ENCODE measurements at places on chromosomes 5 and 9.

DNA sequence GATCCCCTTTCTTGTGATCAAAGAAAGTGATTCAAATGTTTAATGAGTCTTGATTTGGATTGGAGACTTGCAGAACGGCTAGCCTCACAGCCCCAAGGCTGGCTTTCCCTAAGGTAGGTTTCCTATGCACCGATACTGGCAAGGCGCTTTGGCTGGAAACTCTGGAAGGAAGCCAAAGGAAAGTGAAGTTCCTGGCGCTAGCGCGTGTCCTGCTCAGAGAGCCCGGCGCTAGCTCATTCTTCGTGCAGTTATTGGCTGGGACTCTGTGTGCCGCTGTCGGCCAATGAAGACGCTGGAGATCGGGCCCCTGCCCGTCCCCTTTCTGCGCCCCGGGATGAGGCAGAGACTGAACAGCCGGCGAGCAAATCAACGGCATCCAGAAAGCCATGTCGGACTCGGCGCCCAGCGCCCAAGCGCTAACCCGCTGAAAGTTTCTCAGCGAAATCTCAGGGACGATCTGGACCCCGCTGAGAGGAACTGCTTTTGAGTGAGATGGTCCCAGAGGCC lies at the start of gene PCDHGC3:
TSS of gene PCDHGC3 (plus strand) at position 342 of the 507 bp plus-strand sequence. CDS start at position 493, 151 bp downstream.
- DNase-seq: peak; percentile 57

GRCh38 chr9:18459962-18460584 lies 13.9 kb upstream of the ADAMTSL1 start:
- DNase-seq: no peak

- DNase-seq: no peak
Measured at GRCh38 chr5:134026521-134027287, 21.9 kb upstream of the VDAC1 start.

- DNase-seq: no peak
Measured at GRCh38 chr5:17720071-17720470, 85.8 kb downstream of the TAF11L14 start.

DNA sequence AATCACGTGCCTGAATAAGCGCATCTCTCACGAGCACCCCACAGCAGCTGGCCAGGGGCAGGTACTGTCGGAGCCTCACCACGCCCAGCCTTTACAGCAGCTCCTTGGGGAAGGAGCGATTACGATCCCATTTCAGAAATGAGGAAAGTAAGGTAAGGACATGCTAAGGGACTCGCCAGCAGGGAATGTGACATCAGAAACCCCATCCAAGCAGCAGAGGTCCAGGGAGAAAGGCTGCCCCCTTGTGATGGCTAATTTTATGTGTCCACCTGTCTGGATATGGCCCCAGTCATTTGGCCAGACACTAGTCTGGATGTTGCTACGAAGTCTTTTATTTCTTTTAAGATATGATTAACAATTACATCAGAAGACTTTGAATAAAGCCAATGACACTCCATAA lies 77.3 kb downstream of the UBE2QL1 start:
- no peak for DNase-seq

- no peak for DNase-seq
Measured at GRCh38 chr5:29252390-29252789, 1941.1 kb upstream of the CDH6 start.

DNA sequence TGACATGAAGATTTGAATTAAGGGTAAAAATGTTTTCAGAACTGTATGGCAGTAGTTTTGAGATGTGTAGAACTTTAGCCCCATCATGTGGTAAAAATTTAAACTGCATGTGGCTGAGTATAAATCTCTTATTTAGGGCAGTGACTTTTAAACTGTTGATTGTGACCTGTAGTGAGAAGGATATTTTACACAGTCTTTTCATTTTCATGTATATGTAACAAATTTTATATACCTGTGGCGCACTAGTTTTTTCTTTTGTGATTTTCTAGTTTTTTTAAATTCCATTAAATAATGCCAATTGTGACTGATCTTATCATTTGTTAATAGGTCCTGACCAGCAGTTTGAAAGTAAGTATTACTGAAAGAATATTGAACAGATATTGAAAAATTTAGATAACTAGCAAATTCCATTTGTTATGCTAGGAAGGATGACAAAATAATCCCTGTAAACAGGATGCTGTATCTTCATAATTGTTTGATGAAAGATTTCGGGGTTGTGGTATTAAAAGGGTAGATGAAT lies 47.2 kb downstream of the GPBP1 start:
- DNase-seq: peak; percentile 7

DNA sequence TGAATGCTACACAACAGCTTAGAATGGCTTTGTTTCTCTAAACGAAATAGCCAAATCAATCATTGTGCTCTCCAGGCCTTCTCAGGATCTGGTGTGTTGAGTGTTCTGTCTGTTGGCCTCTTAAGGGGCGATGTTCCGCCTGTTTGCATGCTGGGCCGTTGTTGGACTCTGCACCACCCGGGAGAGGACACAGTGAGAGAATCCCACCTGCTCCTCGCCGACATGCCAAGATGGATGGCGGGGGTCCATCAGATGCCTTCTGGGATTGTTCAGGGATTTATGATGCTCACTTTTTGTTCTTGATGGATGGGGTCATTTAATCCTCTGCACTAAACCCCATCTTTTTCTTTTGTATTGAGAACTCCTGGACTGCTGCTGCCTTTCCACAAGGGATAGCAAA lies 159.9 kb downstream of the NTRK2 start:
- DNase-seq: no peak

GRCh38 chr5:143340891-143341685 lies 62.4 kb downstream of the NR3C1 start:
- DNase-seq: no peak

- no peak for DNase-seq
Measured at GRCh38 chr5:14745753-14746152, 81.2 kb downstream of the OTULIN start.

- DNase-seq: no peak
Measured at GRCh38 chr5:160287378-160288051, 24.8 kb downstream of the CCNJL start.

GRCh38 chr5:83095957-83096539 lies 18.7 kb downstream of the XRCC4 start:
- DNase-seq: no peak

DNA sequence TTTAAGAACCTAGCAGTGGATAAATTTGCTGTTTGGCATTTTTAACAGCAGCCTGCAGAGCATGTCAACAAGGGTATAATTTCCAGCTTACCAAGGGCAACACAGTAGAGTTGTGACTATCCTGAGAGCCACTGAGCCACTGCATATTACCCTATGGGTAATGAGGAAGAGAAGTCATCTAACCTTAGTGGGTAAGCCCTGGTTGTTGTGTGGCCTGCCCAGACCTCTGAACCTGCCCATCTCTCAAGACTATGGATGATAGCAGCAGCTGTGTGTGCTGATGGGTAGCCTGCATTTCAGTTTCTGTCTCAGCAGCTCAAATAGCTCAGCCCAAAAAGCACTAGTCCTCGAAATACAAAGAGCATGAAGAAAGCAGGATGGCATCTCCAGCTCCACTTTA lies 56.1 kb upstream of the PIP5K1B start:
- no peak for DNase-seq

GRCh38 chr9:130470950-130471349 lies 26.2 kb downstream of the ASS1 start:
- DNase-seq: no peak

- no peak for DNase-seq
Measured at GRCh38 chr5:61023131-61023530, 78.1 kb downstream of the NDUFAF2 start.

- no peak for DNase-seq
Measured at GRCh38 chr9:8686516-8686915, 886.9 kb upstream of the DMAC1 start.

DNA sequence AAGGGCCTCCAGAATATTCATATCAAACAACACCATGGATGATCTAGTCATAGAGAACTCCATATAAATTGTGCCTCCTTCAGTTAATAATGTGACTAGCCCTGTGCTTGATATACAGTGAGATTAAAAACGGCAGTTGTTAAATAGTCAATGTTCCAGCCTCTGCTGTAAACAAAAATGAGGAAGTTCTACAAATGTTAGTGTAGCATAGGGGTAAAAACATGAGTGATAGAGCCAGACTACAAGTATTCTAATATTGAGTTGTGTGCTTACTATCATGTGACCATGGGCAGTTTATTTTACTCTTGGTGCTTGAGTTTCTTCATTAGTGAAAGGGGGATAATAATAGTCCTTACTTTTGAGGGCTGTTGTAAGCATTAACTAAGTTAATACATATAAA lies 43.3 kb upstream of the SLCO6A1 start:
- no peak for DNase-seq

DNA sequence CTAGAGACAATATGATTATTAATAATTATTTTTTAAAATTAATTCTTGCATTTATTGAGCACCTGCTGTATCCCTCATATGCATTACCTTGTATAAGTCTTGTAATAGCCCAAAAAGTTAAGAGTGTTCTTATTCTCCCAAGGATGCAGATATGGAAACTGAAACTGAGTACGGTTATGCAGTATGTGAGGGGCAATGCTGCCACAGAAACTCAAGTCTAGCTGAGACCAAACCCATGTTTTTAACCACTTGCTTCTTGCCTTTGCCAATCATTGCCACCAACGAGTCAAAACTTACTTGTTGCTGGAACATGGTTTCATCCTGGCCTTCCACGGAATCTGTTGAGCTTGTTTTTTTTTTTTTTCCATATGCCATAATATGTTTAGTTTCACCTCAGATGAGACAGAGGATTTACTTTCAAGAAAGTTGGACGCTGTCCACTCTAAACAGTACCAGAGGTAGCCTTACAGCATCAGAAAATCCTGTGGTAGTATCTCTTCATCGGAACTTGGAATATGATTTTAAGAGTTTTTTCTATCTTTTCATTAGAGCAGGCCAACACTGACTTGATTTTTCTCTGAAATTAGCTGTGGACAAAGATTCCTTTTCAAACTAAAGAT lies 27.9 kb downstream of the DOCK8 start:
- DNase-seq: no peak

DNA sequence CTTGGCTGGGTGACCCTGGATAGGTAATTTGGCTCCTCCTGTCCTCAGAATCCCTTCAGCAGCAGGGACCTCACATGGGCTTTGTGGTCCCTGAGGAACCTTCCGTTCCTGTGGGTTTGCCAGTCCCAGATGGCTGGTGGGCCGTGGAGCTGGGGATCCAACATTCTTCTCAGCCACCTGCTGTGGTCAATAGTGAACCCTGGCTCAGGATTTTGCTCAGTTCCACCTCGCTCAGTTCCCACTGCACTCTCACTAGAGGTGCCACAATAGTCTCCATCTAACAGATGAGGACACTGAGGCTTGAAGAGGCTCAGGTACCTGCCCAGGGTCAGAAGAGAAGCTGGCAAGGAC lies 17.1 kb upstream of the SPOUT1 start:
- no peak for DNase-seq

- no peak for DNase-seq
Measured at GRCh38 chr5:178992291-178992895, 2.7 kb downstream of the GRM6 start.

GRCh38 chr5:34571677-34572041 lies 84.5 kb upstream of the RAI14 start:
- DNase-seq: no peak

- DNase-seq: no peak
Measured at GRCh38 chr5:150143350-150144245, 12.0 kb downstream of the PDGFRB start.

- no peak for DNase-seq
Measured at GRCh38 chr5:110021251-110021650, 331.5 kb downstream of the MAN2A1 start.

- DNase-seq: no peak
Measured at GRCh38 chr5:151491062-151491461, 43.7 kb downstream of the SLC36A1 start.

GRCh38 chr9:112831969-112832368 lies 58.7 kb downstream of the SLC46A2 start:
- no peak for DNase-seq

DNA sequence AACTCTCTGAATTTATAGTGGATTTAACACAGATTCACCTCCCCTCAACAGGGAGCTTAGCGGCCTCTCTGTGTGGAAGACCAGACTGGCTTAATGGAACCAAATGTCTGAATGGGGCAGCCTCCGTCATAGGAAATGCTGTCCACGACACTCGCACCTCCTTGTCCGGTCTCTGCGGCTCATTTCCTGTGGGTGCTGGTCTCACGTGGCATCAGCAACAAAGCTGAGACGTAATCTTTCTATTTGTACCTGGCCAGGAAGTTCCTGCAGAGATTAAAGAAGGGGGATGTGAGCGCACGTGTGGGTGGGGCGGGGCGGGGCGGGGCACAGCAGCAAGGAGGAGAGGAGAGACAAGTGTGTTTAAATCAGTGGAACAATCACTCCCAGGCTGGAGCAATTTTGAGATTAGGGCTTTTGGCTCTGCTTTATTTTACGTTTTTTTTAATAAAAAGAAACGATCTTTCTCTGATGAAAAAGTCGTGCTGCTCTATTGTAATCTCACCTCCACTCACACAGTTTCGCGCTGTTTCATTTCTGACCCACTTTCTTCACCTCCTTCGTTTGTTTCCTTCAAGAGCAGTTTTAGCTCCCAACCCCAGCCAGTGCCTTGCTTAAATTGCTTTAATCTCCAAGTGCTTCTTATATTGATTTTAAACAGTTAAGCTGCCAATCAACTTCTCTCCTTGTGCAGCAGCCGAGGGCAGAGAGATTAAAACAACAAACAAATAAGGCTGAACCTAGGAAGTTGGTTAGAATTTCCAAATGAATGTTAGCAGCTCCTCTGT lies 132.2 kb upstream of the ASTN2 start:
- no peak for DNase-seq

GRCh38 chr5:107539726-107540330 lies 130.9 kb downstream of the EFNA5 start:
- DNase-seq: no peak

DNA sequence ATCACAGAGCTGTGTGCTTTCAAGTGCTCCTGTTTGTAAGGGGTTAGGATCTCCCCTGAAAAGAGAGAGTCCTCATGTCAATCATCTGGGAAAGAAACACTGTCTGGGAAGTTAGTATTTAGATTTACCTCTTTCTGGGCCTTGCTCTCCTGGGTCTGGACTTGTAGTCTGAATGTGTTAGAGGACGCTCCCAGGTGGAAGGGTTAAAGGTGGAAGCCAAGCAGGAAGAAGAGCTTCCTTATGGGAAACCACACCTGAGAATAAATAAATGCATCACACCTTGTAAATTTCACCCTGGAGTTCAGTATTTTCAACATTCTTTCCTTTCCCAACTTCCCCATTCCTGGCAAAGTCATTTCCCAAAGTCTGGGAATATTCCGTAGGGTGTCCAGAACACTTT lies 1.3 kb downstream of the PLGRKT start:
- no peak for DNase-seq

- no peak for DNase-seq
Measured at GRCh38 chr5:137306903-137307302, 192.2 kb downstream of the SPOCK1 start.

- DNase-seq: no peak
Measured at GRCh38 chr9:110531776-110532175, 47.8 kb downstream of the SVEP1 start.

Measured in HL-60 (cell line).